T1000 (cell line): ENCODE measurements at places on chromosomes 3 and 15.
A peak's percentile ranks its signal among the peaks of the same experiment; 100 is the strongest.

- DNase-seq, result no peak
Observed at GRCh38 chr3:54518011-54518675, 395.8 kb downstream of the CACNA2D3 start.

- DNase-seq, result no peak
Observed at GRCh38 chr3:36540888-36541518, 160.7 kb downstream of the STAC start.

DNA sequence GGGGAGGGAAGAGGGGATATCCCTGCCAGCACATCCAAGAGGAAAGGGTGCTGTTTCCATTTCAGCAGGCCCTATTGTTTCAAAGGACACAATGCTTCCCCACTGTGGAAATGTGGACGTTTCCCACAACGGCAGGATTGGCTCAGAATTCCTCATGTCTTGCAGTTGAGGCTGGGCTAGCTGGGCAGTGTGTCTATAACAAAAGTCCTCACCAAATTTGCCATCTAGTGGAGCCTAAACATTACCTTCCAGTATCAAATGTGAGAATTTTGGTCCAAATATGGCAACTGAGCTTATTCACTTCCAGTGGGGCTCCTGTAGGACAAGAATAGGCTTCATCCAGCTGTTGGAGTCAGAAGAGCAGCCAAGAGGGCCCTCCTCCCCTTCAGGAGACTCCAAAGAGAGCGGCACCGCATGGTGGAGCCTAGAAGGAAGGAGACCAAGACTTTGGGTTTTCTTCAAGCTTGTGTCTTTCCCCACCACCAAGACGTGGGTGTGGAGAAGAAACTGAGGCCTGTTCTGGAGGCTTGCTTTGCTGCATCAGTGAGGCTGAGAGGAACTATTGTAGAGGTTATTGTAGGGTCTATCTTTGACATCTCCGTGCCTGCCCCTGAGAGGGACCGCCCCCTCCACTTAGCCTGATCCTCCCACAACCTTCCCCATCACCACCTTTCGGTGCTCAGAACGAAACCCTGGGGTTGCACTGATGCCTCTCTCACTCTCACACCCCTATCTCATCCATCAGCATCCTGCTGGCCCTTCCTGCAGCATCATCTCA, 45.3 kb upstream of the SLCO2A1 start:
- DNase-seq, result no peak

DNA sequence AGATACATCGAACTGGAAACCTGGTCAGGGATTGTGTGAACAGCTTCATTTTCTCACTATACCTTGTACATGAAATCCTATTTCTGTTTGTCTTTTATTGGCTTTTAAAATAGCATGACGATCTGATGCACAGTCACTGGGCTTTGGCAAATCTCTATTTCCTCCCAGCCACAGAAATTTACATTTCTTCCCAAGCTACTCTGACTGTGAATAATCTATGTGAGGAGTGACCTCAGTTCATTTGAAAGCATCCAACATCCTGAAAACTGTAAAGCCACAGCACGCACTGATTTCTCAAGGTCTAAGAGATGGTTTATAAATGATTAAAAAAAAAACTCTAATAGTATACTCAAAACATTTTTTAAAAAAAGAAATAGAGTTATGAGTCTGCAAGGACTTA, 450.3 kb downstream of the IL5RA start:
- DNase-seq, result no peak

DNA sequence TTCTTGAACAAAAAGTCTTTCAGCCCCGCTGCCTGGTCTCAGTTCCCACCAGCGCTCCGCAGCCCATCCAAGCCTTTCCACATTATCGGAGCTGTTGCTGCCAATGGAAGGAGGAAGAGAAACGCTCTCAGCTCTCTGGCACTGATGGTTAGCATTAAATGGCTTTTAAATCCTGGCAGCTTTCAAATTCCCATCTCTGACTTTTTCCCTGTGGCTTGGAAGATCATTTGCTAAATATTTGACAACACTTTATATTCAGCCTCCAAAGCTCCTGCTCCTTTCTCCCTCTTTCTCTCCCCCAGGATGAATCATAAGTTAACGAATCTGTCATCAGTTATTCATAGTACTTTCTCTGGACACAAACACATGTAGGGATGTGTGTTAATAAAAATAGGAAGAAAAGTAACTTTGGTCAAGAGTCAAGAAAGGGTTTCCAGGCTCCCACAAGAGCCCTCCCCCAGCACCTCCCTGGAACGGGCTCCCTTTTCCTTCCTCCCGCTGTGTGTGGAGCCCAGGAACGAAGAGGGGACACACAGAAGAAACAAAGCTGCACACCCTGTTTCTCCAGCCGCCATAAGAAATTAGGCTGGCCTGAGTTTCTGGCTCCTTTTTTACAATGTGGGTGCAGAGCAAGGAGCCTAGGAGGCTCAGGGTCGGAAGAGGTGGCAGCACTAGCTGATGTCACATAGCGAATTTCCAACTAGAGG, 47.6 kb upstream of the TSEN2 start:
- DNase-seq, result no peak

DNA sequence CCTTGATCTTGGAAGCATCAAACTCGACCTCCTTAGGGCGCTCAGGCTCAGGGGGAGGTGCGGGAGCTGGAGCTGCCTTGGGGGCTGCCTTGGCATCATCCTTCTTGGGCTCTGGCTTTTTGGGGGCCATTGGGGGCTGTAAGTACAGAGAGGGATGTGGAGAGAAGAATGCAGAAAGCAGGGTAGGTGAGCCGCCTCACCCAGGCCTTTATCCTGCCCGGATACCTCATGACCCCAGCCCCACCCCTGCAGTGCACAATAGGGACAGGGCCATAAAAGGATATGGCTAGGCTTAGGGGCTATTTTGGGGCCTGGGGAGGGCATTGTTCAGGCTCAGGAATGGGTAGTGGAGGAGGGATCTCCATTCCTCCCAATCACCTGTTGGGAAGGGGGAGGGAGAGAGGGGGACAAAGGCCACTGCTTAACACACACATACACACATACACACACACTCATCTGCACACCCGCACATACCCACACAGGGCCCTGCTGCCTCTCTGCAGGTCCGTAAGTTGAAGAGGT, at the start of gene MYL3:
Gene MYL3 (minus strand): TSS at position 184 of the 522 bp plus-strand sequence. CDS start 54 bp downstream, at position 130.
- DNase-seq, result no peak

DNA sequence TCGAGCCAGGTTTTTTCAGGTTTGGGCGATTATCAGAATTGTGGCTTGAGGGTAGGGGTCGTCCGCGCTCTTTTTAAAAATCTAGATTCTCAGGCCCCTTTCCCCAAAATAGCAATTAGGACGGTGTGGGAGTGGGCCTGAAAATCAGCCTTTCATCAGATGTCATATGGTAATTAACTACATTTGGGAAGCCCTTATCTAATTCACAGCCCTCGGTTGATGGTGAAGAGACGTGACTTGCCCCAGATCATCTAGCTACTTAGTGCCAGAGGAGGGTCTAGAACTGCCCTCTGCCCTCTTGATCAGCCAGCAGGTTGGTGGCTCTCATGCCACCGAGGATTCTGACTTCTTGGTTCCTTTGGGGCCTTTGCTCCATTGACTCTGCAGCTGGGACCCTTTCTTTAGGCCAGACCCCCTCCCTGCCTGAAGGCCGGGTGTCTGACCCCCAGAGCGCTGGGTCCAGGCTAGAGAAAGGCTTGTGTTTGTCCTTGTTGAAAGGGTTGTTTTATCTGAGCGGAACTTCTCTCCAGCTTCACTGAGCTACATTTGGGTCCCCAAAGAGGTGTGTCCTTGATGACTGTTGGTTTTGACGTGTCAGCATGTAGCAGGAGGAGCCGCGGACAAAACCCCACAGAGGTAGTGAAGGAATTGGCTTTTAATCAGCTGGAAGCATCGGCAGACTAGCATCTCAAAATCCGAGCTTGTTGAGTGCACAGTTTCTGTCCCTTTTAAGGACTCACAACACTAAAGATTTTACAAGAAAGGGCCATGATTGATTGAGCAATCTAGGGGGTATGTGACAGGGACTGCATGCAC, 857 bp downstream of the AEN start:
- DNase-seq, result no peak

GRCh38 chr15:22930782-22931484, 49.2 kb downstream of the CYFIP1 start:
- no peak for DNase-seq

DNA sequence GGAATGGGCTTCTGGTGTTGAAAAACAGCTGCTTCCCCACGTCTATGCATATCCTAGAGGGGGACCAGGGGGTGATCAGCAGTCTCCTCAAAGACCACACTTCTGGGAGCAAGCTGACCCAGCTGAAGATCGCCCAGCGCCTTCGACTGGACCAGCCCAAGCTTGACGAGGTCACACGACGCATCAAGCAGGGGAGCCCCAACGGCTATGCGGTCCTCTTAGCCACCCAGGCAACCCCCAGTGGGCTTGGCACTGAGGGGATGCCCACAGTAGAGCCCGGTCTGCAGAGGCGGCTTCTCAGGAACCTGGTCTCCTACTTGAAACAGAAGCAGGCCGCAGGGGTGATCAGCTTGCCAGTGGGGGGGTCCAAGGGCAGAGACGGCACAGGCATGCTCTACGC, 2.5 kb downstream of the RBM15B start:
- no peak for DNase-seq

- DNase-seq, result no peak
Observed at GRCh38 chr3:131544557-131544956, 41.8 kb upstream of the MRPL3 start.

- DNase-seq, result no peak
Observed at GRCh38 chr3:15330031-15330596, 2.3 kb downstream of the SH3BP5 start.

DNA sequence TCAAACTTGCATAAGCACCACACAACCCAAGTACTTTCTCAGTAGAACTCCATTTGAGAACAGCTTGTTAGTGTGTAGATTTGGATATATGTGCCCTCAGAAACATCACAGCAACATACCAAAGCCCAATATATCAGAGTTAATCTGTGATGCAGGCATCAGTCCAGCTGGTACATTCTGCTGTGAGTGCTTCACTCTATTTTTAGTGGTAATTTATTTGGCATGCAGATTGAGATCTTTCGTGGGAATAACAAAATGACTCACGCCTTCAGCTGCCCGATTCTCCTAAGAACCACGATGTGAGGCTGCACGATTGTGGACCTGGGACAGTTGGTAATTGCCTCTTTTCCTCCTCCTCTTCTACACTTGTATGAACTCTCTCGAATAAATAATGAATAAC, 730.7 kb downstream of the SQOR start:
- DNase-seq, result no peak

GRCh38 chr3:125200731-125201139, 11.8 kb downstream of the SLC12A8 start:
- DNase-seq, result no peak

DNA sequence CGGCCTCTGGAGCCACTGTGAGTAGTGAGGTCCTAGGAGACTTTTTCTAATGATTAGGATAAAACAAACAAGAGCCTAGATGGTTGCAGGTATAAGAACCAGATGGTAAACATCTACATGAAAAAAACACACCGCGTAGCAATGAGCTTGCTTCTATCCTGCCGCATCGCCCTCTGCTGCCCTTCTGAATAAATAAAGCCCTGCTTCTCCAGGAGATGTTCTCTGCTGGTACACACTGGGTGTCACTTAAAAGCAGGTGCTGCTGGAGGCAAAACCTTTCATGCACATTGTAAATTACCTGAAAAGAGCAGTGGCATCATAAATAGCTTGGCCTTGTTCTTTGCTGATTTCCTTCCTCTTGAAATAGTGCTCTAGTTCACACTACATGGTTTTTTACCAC, 164.4 kb upstream of the TOPAZ1 start:
- DNase-seq, result no peak

DNA sequence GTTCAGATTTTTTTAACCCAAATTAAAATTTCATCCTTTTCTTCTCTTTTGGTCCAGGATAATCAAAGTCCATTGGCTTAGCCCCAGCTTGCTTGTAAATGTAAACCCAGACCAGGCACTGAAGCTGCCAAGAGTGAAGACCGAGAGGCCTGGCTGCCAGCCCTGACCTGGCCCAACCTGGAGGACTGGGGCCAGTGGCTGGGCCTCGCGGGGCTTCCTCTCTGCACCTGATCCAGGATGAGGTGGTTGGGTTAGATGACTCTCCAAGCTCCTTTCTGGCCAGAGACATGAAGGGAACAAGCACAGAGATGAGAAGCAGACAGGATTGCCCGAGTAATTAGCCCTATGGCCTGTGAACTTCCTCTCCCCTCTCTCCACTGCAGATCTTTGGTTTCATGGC, 50.6 kb downstream of the CMTM6 start:
- DNase-seq, result no peak

- no peak for DNase-seq
Observed at GRCh38 chr15:85786781-85787114, 8.0 kb downstream of the KLHL25 start.

GRCh38 chr3:70722018-70722417, 409.6 kb upstream of the MDFIC2 start:
- no peak for DNase-seq

GRCh38 chr3:29892976-29893554, 612.2 kb downstream of the RBMS3 start:
- DNase-seq, result no peak

DNA sequence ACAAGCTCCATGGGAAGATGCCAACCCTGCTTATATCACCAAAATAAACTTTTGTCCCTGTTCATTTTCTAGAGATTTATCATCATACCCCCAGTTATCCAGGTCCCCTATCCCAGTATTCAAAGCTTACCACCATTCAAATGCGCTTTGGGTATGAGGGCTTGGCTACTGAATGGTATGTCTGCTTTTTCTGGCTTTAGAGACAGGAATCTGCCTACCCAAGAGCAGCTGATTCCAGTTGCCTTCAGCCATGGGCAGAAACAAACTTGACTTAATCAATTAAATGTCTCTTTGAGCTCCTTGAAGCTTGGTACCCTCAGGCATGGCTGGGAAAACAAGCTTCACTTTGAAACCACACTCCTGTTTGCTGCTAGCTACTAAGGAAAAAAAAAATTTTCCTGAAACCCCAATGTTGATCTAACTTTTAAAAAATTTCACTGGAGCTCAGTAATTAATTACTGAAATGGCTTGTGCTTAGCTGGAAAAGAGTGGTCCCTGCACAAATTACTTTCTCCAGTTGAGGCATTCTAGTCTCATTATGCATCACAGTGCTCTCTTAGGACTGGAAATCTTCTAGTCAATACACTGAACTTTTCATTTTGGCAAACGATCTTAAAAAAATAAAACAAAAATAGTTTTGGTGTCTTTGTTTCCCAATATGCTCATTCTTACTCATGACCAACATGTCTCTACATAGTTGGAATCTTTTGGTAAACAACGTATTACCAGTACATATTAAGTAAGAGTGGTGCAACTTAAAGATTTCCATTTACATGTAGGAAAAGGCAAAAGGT, 242.8 kb downstream of the DTWD1 start:
- no peak for DNase-seq

- DNase-seq, result peak; percentile 52
Observed at GRCh38 chr3:135887220-135887619, 78.3 kb upstream of the PPP2R3A start.

- no peak for DNase-seq
Observed at GRCh38 chr3:6578526-6578925, 282.4 kb upstream of the GRM7 start.

- peak; percentile 7 for DNase-seq
Observed at GRCh38 chr3:17605032-17605431, 137.4 kb downstream of the TBC1D5 start.

DNA sequence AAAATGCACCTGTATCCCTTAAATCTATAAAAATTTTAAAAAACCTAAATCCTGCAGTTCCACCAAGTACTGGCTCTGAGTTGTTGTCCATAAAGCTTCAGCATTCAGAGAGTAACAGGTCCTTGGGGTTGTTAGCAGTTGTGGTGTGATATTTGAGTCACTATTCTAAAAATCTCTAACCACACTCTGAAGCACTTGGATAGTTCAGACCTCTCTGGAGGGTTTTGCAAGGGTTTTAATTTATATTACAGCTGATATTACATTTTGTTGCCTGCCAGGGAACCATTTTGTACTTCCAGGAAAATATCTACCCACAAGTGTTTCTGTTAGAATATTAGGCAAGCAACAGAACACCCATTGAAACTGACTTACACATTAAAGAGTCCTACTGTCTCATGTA, 255.6 kb downstream of the TBL1XR1 start:
- DNase-seq, result no peak
